Natural killer cell treated with Interleukin-12 subunit alpha and Interleukin-12 subunit beta and Interleukin-15 and Interleukin-18, amount 100 ng/mL, for 72 hours (primary cell): ENCODE measurements at places on chromosomes 1 and 21. TPM values are rescaled to one million over a fixed set of nuclear protein-coding genes. Genes with fewer than 3 reads are reported as not detected.

Gene KMO
- total RNA-seq = not detected

Gene SEMA4A
- total RNA-seq = 3.9 TPM

Gene DMRTA2
- 1.1 TPM for total RNA-seq

DNA sequence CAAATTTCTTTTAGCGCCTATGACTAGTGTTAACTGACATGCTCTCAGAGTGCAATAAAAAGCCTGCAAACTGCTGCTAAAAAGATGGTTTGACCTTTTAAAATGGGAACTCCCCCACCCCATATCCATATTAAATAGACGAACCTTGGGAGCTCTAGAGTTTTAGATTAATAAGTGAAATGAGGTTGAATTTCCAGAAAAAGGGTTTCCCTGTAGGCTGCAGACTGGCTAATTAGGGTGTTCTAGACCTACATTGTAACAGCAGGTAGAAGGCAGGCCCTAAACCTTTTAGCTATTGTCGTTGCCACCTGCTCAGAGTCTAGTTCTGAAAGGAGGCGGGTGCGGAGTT, 2.2 kb downstream of the FAM78B start:
- no peak for DNase-seq

GRCh38 chr1:54353959-54354358, 52.2 kb downstream of the SSBP3 start:
- DNase-seq = no peak
